ENCODE measurements at places on chromosomes 5 and 9.

DNA sequence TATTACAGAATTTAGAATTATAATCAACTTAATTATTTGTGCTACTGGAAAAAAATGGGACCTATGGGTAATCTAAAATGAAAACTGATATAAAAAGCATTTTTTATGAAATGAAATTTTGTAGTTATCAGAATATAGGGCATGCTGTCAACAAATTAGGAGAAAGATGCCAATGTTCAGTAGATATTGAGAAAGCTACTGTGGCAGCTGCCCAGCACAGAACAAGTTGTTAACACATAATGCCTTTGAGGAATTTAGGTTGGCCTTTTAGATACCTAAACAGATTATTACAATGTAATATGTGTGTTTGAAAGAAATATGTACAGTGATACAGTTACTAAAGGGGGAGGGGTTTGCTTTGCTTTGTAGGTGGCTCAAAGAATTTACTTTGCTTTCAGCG, 54.1 kb downstream of the PPIC start:
- DNase-seq, result no peak

DNA sequence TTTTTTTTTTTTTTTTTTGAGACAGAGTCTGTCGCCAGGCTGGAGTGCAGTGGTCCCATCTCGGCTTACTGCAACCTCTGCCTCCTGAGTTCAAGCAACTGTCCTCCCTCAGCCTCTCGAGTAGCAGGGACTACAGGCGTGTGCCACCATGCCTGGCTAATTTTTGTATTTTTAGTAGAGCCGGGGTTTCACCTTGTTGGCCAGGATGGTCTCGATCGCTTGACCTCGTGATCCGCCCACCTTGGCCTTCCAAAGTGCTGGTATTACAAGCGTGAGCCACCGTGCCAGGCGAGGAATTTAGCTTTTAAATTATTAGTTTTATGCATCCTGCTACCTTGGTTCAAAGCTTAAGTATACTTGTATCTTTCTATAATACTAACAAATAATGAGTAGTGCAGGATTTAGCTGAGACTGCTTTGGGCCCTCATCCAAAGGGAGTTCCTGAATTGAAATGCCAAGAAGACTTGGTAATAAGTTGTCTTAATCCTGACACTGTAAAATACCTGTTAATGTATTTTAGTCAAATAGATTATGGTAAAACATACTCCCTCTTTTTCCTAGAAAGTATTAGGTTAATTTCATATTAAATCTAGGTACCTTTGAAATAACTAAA, 5.0 kb downstream of the CDC42SE2 start:
- no peak for DNase-seq

DNA sequence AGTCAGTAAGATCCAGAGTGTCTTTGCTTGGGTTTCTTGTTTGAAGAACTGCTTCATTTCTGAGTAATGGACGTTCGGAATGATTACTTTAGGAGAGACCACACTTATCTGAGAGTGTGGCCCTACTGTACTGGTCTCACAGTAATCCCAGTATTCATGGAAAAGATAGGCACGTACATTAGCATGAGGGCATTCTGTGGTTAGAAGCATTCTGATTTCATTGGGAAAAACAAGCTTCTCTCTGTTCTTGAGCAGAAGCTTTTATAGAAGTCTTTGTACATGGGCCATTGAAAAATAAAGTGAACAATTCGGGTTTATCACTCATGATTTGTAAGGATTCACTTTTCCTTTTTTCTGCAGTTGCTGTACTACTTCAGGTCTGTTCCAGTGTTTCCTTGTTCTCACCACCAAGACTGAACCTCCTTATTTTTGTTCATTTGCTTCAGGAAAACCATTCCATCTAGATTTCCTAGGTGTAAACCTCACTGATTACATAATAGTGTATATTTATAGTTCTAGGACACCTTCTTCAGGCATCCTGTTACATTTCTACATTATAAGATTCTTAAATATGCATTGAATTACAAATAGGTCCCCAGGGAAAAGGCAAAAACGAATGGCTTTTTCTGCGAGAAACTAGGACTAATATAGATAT, 10.1 kb downstream of the TGFBR1 start:
- DNase-seq, result no peak

DNA sequence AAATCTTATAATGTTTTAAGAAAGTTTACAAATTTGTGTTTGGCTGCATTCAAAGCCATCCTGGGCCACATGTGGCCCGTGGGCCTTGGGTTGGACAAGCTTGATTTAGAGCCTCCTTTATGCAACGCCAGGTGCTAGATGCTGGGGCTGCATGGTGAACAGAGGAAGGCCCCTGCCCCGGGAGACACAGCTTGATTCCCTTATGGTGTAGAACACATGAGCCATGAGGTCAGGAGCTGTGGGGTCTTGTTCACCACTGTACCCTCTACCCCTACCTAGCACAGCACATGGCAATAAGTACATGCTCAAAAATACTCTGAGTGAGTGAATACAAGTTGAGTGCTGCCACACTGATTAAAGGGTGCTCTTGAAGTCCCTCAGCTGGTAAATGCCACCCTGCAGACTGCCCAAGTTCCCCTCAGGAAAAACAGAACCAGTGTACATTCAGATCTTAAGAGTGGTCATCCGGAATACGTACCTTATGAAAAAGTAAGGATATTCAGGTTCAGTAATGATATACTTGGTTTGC, 71.9 kb downstream of the ARRDC3 start:
- DNase-seq, result no peak

DNA sequence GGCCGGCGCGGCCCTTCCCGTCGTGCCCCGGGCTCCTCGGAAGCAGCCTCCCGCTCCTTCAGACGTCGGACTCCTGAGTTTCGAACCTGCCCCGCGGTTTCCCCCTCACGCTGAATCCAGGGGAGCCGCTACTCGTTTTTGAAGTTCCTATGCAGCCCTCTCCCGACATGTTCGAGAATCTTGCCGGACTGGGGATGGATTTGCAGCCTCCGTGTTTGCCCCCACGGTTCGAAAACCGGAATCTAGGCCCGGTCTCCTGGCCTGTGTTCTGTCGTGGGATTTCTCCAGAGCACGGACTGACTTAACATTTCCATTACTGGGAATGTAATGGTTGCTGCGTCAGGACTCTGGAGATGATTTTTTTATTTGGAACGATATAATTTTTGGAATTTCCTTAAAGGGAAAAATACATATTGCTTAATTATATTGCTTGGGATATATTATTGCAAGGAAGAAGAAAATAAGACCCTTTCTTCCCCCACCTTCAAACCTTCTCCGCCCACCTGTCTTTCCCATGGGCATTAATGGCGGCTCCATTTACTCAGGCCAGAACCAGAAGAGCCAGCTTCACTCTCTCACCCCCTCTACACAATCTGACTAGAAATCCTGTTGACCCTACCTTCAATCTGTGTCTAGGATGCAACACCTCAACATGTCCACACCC, 8.5 kb upstream of the MGAT1 start:
- DNase-seq, result no peak

GRCh38 chr9:33128570-33128969, 38.6 kb downstream of the B4GALT1 start:
- DNase-seq, result no peak

GRCh38 chr5:149324641-149325040, 20.7 kb upstream of the GRPEL2 start:
- DNase-seq, result no peak

GRCh38 chr9:113966394-113966793, 90.3 kb downstream of the ZNF618 start:
- no peak for DNase-seq

GRCh38 chr9:92850898-92851297, 26.9 kb downstream of the ZNF484 start:
- peak; percentile 67 for DNase-seq

- DNase-seq, result no peak
Observed at GRCh38 chr5:101543780-101544179, 640.7 kb upstream of the ST8SIA4 start.
